DMS79 treated with DMSO at 0.1 percent for 48 hours (cell line): ENCODE measurements at places on chromosomes 2 and 18.

DNA sequence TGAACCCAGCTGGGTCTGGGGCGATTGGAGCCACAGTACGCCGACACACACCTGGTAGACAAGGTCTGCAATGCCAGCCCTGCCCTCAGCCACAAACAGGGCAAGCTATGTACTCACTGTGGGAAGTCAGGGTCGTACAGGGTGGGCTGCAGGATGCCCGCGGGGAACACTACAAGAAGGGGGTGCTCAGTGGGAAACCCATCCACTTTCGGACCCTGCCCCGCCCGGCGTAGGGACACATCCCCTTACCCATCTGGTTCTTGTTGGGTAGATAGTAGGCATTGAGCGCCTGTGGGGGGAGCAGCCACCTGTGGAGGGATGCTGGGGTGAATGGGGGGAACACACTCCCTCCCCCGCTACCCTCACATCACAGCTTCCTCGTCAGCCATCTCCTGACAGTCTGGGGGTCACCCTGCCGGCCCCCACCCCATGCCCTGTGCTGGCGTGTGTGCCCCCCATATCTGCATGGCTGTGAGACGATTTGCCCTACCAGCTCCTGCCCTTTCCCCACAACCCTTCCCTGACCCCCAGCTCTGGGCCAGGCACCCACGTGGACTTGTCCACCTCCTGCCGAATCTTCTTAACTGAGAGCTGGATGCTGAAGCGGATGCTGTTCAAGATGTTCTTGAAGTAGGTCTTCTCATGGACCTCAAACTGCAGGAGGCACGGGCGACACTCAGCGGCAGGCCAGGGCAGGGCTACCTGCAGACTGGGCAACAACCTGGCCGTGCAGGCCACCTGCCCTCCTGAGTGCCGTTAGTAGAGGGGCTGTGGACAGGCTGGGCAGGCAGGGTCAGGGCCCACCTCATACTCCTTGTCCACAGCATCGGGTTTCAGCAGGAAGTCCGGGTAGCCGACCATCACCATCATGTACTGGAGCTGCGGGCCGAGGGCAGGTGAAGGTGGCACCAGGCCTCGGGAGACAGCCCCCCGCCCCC is 5.1 kb downstream of the ECEL1 start:
- no peak for DNase-seq

- no peak for DNase-seq
These were observed 35.8 kb upstream of the MARCO start for GRCh38 chr2:118906186-118906585.

DNA sequence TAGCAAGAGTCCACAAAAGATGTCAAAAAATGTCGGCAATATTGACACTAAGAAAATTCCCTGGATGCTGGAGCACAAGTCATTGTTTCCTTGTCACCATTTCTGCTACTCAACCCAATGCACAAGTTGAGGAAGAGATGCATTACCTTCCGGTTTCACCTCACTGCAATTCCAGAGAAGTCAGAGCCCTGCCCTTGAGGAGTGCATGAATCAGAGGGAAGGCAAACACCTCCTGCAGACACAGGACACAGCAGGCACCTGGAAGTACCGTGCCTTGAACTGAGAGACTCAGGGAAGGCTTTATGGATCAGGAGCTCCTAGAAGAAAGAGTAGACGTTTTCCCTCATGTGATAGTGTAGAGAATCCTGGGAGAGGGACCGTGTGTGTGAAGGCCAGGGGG is 62.7 kb upstream of the ARL4C start:
- DNase-seq = no peak

DNA sequence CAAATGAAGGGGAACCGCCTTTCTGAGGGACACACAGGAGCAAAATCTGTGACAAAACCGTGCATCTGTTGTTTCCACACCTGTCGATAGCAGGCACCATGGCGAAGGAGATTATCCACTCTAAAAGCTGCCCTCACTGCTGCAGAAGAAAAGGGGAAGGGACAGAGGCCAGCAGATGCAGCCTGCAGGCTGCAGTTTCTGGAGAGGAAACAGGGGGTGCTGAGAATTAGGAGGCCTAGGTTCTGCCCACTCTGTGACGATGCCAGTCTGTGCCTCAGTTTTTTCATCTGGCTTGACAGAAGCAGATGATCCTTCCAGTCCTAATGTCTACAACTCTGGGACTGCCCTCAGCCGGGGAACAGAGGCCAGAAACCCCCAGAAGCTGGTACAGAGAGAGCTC is 17.7 kb downstream of the PAX8 start:
- DNase-seq = no peak

- no peak for DNase-seq
These were observed 280.3 kb downstream of the CYRIA start for GRCh38 chr2:16385341-16385740.

DNA sequence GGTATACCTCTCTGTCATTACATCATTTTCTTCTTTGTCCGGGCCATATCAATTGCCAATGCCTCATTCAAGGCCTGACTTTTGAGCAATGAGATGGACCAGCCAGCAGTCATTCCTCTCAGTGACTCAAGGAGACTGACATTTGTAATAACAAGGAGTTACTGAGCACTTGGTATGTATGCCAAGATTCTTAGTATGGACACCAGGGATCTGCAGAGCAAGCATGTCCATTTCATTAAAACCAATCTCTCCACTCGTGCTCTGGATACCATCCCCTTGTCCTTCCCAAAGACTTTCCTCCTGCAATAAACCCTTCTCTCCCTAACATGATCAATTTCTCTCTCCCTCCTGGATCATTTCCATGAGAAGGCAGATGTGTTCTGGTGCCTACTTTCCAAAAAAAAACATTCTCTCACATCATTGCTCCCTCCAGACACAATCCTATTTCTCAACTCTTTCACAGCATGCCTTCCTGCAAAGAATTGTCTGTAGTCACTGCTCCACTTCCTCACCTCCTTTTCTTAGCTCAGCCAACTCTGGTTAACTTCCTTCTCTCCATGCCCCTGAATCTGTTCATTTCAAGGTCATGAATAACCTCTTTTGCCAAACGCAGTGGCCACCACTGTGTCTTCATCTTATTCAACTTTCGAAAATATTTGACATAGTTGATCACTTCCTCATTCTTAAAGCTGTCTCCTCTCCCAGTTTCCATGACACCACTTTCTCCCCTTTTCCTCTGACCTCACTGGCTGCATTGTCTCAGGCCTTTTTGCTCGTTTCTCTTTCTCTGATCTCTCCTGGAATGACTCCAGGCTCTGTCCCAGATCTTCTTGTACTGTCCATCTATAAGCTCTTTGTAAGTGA is 102.8 kb upstream of the CYP1B1 start:
- DNase-seq = no peak
